Pancreas (tissue), 10 donors: ENCODE measurements at places on chromosomes 2 and 18. TPM values are rescaled to one million over a fixed set of nuclear protein-coding genes. Genes with fewer than 3 reads are reported as not detected.

Gene G6PC2
- 16.3 TPM for total RNA-seq

Gene SLC4A3
- 2.6 TPM for total RNA-seq

Gene ASAP2
- 7.2 TPM for total RNA-seq

Gene CACNB4
- total RNA-seq = 1.3 TPM

Gene GMPPA
- 35.9 TPM for total RNA-seq

DNA sequence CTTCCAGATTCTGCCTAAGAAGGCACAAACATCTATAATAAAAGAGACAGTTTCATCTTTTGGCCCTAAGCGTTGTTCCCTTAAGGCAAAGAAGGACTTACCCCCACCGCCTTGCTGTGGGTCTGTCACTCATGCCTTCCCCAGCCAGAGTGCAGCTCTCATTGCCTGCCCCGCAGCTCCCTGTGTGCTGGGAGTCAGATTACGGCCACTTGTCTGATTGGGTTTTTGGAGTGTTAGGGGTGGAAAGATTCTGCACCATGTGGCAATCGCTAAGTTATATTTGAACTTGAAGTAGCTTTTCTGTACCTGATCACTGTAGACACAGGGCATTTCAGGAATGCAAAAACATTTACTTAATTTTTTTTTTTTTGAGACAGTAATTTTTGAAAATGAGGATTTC is at the start of gene AQP4:
Gene AQP4, minus strand, starts transcription at position 151 of the 400 bp plus-strand sequence. Its CDS starts 18 bp downstream, at position 133.
- no peak for DNase-seq

DNA sequence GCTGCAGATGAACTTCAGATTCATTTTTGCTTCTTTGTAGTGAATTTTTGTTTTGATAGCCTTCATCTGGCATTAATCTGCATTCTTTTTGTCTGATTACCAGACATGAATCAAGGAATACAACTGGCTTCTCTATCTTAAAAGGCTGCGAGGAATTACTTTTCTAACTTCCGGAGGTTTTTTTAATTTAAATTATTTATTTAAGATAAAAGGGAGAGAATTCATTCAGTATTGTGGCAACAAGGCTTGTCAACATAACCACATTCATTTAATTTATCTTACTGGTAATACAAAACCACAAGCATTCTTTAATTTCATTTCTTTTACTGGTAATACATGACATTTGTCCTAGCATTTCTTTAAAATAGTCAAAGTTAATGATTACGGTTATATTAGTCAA is 36.0 kb downstream of the CSRNP3 start:
- no peak for DNase-seq

DNA sequence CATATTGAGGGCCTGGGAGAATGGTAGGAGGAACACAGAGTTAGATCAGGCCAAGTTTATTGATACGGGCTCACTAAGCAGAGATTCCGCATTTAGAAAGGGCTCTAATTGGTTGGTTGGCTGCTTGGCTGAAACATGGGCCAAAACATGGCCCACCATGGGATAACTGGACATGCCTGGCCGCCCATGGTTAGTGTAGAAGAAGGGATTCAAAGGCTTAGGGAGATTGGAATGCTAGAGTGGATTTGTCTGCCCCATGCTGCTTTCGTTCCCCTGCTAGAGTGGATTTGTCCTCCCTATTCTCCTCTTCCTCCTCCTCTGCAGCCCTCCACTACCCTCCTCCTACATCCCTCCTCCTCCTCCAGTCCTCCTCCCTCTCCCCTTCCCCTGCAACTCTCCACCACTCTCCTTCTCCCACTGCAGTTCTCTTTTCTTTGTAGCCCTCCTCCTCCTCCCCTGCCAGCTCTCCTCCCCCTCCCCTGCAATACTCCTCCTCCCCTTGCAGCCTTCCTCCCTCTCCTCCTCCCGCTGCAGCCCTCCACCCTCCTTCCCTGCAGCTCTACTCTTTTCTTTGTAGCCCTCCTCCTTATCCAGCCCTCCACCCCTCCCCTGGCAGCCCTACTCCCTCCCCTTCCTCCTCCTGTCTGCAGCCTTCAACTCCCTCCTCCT is 17.2 kb downstream of the BOK start:
- DNase-seq = peak; percentile 6

GRCh38 chr2:75288760-75289159 is 89.4 kb upstream of the TACR1 start:
- no peak for DNase-seq

- DNase-seq = no peak
Observed at GRCh38 chr2:5057891-5058351, 634.3 kb upstream of the SOX11 start.

DNA sequence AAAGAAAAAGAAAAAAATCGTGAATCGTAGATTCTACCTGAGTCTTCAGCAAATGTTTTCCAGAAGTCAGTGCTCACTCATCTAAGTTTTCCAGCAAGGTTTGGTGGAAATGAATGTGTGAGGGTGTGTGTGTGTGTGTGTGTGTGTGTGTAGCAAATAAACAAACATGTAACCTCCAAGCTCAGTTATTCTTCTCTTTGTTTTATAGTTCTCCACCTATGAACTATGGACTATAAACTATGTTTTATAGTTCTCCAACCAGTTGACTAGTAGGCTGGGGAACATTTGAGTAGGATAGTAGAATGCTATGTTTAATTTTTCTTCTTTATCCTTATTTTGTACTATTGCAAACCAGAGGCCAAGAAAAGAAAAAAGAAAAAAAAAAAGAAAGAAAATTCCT is 44.6 kb upstream of the SERPINE2 start:
- DNase-seq = no peak

GRCh38 chr2:123961576-123961975 is 63.5 kb upstream of the CNTNAP5 start:
- DNase-seq = no peak
